ENCODE measurements at places on chromosomes 13 and 19. TPM values are rescaled to one million over a fixed set of nuclear protein-coding genes. Genes with fewer than 3 reads are reported as not detected.

- H3K4me1 ChIP-seq: peaks cover 17% of the 10 kb centered on the region
- peaks cover 23% of the 10 kb centered on the region for H3K36me3 ChIP-seq
- no peaks in the 10 kb centered on the region for H3K27me3 ChIP-seq
- H3K27ac ChIP-seq: no peak overlapping the region
Observed at GRCh38 chr13:32246468-32246867, 68.7 kb downstream of the ZAR1L start.

DNA sequence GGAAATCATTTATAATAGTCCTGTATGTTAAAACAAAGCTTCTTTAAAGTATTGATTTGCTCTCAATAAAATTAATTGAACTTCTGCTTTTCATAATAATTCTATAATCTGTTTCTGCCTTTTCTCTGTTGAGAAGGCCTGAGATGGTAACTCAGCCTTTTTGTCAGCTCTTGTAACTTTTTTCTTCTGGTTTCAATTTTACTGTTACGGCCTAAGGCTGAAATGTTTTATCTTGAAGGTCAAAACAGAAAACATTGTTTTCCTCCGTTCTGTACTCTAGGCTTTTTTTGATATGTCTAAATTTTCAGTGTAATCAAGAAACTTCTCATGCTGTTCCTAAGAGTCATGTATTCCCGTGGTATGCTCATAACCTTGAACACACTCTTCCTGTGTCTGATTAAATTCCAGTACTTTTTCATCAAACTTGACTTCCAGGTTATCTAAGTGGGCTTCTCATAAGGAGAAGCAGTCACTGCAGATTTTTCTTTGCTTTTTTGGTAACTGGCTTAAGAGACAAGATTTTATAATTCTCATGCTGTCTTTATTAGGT lies 7.6 kb upstream of the NAXD start:
- no peak overlapping the region for H3K4me3 ChIP-seq
- no peaks in the 10 kb centered on the region for H3K4me1 ChIP-seq
- H3K27ac ChIP-seq: no peak overlapping the region
- no peak for DNase-seq

DNA sequence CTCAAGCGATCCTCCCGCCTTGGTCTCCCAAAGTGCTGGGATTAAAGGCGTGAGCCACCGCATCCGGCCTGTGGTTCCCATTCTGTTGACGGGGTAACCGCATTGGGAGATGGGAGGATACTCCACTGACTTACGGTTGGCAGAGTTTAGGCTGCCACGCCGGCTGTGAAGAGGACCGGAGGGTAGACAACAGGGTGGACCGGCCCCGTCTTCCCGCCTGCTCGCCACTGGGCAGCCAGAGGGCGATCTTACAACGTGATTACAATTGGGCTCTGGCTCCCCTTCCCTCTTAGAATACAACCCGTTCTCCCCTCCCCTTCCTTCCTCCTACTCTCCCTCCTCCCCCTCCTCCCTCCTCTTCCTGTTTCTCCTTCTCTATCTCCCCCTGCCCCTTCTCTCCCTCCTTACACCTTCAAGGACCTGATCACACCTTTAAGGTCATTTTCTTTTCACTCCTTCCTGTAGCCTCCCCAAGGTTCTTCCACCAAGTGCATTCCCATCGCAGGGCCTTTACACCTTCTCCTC lies 957 bp upstream of the CCDC194 start:
- peak; percentile 58 for DNase-seq
- H3K4me3 ChIP-seq: no peak overlapping the region
- H3K27ac ChIP-seq: no peak overlapping the region
- no peaks in the 10 kb centered on the region for H3K36me3 ChIP-seq

- peak; percentile 33 for DNase-seq
- no peaks in the 10 kb centered on the region for H3K4me1 ChIP-seq
- H3K4me3 ChIP-seq: no peak overlapping the region
- H3K27me3 ChIP-seq: no peaks in the 10 kb centered on the region
- H3K27ac ChIP-seq: no peak overlapping the region
Observed at GRCh38 chr13:99135591-99135990, 65.1 kb upstream of the UBAC2 start.

PROZ gene
- not detected for total RNA-seq

DNA sequence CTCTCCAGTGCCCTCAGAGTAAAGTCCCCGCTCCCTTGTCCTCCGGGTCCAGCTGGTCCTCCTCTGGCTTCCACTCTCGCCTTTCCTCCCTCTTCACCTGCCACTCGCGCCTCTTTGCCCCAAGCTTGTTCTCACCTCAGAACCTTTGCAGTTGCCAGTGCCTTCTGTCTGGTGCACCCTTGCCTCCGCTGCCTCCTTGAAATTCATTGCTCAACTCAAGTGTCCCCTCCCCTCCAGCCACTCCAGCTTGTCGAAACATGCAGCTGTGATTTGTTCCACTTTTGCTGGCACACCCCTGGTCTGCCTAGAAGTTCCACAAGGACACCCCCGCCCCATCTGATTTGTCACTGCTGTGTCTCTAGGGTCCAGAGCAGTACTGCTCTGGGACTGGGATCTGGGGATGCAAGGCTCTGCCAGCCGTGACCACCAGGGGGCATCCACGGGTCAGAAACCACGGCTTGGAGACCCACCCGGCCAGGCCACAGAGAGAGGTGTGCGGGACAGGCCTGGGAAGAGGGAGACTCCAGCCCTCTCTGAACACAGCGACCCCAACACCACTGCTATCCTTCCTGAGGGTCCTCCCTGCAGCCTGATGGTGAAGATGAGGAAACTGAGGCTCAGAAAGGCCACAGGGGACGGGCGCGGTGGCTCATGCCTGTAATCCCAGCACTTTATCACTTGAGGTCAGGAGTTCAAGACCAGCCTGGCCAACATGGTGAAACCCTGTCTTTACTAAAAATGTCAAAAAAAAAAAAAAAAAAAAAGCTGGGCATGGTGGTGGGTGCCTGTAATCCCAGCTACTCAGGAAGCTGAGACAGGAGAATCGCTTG lies 49.9 kb downstream of the AP1M1 start:
- peak; percentile 93 for DNase-seq
- H3K4me1 ChIP-seq: no peaks in the 10 kb centered on the region
- H3K27me3 ChIP-seq: no peaks in the 10 kb centered on the region
- H3K4me3 ChIP-seq: no peak overlapping the region
- peak overlapping the region; percentile 12 for H3K27ac ChIP-seq
